ENCODE measurements at places on chromosomes 4 and X.

DNA sequence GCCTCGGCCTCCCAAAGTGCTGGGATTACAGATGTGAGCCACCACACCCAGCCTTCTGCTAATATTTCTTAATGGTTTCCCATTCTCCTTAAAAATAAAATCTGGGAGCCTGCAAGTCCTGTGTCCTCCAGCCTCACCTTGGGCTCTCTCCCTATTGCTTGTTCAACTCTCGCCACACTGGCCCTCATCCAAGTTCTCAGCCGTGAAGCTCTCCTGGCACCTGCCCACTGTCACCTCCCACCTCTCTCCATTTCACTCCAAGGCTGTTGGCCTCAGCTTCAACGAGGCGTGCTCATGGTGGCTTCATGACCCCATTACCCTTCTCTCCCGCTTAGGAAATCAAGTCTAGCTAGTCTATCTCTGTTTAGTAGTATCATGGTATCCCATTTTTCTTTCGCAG lies 9.5 kb upstream of the ETNPPL start:
- no peak for DNase-seq

- DNase-seq: no peak
Observed at GRCh38 chr4:834368-835147, 8.6 kb upstream of the CPLX1 start.

DNA sequence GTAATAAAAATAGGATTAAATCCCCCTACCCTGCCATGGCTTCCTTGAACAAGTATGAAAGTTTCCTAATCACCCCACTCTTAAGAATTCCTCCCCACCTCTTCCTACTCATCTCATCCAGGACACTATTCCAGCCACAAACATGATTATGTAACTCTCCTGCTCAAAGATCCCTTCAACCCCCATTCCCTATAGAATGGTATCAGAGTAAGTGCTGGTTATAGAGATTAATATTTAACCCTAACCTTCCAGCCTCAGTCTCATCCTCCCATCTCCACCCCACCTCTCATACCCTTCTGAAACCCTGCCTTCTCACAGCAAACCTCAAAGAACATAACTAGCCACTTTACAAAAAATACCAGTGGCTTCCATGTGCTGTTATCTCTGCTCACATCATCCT lies 155.1 kb downstream of the PPP3CA start:
- DNase-seq: no peak

GRCh38 chr4:142144813-142145212 lies 508.4 kb downstream of the IL15 start:
- DNase-seq: no peak

DNA sequence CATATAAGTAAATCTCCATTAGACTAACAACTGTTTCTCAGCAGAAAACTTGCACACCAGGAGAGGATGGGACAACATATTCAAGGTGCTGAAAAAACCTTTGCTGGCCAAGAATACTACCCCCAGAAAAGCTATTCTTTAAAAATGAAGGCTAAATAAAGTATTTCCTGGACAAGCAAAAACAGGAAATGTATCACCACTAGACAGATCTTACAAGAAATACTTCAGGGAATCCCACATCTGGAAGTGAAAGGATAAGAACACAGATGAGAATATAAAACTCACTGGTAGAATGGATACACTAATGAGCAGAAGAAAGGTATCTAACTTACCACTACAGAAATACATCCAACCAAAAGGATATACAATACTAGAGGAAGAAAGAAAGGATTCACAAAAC lies 27.0 kb upstream of the ADH1C start:
- no peak for DNase-seq

- no peak for DNase-seq
Observed at GRCh38 chr4:102713096-102713495, 47.7 kb downstream of the MANBA start.

DNA sequence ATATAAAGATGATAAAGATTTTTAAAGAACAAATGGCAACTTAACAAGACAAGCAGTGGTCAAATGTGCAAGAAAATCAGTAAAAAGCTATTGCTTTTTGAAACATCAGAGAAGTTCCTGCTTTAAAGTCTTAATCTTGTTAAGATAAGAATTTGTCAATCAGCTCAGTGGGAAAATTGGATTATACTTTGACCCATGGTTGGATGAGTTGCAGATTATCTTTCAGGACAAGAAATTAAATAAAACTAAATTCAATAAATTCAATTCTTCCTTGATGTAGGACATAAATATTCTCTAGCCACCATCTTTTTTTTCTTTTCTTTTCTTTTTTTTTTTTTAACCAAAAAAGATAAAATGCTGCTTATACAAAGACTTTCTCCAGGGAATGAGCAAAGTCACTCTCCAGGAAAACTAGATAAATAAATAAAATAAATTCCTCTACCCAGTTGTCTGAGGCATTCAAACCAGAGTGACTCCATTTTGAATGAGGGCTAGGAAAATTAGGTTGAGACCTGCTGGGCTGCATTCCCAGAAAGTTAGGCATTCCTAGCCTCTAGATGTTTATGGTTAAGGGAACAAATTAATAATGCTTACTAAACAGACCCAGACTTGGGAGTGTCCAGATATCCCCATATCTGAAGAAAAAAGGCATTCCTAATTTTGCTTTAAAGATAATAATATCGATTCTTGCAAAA lies 211.2 kb downstream of the SNCA start:
- DNase-seq: no peak

DNA sequence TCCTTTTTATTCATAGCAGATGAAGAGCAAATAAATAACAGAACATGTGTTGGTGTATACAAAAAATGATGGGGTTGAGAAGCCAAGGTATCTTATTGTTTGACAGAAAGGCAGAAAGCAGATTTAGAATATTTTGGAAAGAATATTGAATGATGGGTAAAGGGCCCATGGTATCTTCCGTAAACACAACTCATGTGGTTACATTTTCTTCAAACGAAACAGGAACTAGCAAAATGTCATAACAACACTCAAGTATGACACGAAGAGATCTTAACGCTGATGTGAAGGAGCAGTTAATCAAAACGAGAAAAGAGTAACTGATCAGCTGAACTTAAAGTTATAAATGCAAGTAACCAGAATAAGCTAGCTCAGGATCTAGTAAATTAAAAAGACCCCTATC lies 195.7 kb upstream of the GK2 start:
- DNase-seq: no peak

All from NCI-H345 (cell line).